ENCODE measurements at places on chromosomes 13 and 19.

GRCh38 chr13:75368167-75368566 lies 113.8 kb downstream of the TBC1D4 start:
- peak; percentile 91 for DNase-seq

DNA sequence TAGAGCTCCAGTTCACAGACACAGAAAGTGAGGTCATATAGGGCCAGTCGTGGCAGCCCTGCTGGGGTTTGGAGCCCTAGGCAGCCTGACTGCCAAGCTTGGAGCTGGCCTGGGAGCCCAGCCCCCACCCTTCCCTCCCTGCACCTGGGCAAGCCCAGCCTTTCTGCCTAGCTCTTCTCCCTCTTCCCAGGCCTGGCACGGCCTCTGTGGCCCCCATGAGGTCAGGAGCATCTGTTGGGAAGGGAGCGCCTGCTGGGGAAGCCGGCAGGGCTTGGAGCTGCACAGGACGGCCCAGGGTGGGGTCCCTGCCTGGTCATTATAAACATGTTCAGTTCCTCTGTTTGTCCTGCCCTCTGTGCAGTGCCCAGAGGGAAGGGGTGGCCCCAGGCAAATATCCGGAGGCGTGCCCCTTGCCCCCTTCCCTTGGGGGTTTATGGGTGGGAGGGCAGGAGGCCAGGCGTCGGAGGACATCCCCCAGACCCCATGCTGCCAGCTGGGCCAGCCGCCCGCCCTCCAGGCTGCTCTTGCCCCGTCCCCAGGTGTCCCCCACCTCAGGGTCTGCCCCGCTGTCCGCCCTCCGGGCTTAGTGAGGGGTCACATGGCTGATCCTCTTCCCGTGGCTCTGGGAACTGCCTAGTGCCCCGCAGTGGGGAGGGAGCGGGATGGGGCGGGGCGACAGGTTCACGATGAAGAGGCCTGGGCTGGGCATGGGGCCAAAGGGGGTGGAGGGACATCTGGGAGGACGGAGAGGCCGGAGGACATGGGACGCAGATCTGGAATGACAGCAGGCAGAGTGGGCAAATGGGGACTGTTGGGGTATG lies 30.0 kb upstream of the NCCRP1 start:
- no peak for DNase-seq

GRCh38 chr19:15457701-15458484 lies 6.5 kb downstream of the RASAL3 start:
- no peak for DNase-seq

DNA sequence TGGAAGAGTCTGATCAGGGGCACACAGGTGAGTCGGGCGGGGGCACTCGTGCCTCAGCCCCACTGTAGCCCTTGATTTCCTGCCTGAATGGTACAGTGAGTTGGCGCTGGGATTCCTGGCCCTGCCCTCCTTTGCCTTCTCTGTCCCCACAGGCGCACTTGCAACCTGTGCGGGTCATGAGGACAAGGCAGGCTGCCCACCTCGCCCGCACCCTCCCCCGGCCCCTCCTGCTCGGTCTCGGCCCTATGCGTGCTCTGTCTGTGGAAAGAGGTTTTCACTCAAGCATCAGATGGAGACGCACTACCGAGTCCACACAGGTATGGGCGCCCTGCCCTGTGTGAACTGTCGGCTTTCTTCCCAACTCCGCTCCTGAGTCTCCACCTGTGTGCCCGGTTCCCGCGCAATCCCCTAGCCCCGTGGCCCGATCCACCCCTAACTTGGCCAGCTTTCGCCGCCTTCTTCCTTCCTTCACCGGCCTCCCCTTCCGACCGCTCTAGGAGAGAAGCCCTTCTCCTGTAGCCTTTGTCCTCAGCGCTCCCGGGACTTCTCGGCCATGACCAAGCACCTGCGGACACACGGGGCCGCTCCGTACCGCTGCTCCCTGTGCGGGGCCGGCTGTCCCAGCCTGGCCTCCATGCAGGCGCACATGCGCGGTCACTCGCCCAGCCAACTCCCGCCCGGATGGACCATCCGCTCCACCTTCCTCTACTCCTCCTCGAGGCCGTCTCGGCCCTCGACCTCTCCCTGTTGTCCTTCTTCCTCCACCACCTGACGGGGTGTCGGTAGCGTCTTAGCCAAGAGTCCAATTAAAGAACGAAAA lies 1.6 kb upstream of the KMT2B start:
- DNase-seq = peak; percentile 41

DNA sequence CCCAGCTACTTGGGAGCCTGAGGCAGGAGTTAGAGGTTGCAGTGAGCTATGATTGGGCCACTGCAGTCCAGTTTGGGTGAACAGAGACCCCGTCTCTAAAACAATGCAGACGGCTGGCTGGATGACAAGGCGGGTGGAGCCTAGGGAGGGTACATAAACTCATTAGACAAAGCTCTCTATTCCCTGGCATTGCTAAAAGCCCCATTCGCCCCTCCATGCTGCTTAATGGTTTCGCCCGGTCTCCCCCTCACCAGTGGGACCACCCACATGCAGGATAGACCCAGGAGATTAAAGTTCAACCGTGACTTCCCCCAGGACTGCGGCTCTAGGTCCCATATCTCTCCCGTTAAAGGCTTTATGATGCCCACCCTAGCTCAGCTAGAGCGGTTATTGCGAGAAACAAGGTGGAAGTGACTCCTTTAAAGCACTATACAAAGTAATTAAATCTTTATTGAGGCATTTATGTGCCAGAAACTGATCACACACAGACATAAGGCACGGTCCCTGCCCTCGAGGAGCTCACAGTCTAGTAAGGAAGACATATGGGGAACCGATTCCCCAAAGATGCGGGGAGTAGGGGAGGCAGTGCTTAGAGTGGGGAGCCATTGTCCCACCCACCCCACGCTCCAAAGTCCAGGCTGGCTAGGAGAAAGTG lies 4.9 kb downstream of the LYPD3 start:
- DNase-seq = no peak

DNA sequence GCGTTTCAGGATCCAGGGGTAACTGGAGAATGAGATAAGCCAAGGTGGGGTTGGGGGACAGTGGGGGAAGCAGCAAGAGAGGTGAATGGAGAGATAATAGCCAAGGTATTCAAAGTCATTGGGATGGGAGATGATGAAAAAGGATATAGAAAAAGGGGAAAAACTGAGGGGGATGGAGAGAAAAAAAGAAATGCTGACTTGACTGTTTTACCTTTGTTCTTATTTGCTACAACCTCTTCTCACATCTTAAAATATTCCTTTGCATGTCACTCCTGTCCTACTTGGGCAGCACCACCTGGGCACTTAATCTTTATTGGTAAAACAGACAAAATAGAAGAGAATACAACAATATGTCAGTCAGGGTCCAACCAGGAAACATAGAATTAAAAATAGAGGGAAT lies 56.0 kb upstream of the FNDC3A start:
- DNase-seq = no peak

- no peak for DNase-seq
Measured at GRCh38 chr13:41500511-41500910, 43.2 kb downstream of the RGCC start.

DNA sequence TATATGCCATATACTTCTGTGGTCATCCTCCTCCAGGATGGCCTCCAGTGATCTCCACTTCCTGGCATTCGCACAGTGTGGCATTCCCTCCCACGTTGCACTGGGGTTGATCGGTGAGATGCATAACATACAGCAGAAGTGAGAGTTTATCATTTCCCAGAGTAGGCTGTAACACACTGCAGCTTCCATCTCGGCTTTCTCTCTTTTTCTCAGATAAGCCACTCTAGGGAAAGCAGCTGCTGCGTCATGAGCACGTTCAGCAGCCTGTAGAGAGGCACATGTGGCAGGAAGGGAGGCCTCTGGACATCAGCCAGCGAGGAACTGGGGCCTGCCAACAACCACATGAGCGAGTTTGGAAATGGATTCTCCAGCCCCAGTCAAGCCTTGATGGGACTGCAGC lies 807.1 kb downstream of the DIAPH3 start:
- peak; percentile 82 for DNase-seq

GRCh38 chr13:111461445-111462149 lies 141.2 kb downstream of the TEX29 start:
- no peak for DNase-seq

DNA sequence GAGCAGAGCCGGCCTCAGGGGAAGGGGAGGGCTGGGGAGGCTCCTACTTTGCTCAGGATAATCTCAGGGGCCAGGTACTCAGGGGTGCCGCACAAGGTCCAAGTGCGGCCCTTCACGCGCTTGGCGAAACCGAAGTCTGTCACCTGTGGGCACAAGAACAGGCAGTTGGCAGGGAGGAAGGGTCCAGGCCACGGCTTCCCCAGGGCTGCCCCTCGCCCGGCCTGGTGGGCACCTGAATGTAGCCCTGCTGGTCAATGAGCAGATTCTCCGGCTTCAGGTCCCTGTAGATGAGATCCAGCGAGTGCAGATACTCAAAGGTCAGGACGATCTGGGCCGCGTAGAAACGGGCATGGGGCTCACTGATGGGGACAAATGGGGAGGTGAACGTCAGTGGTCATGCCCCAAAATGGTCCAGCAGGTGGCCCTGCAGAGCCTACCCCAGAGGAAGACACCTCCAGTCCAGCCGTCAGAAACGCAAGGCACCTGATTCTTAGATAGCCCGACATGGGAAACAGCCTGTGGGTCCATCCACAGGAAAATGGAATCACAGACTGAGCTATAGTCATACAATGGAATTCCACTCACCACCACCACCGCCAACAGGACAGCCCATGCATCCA lies 7.1 kb upstream of the SAMD1 start:
- no peak for DNase-seq

- no peak for DNase-seq
Measured at GRCh38 chr19:14391156-14391821, 10.0 kb downstream of the ADGRE5 start.

DNA sequence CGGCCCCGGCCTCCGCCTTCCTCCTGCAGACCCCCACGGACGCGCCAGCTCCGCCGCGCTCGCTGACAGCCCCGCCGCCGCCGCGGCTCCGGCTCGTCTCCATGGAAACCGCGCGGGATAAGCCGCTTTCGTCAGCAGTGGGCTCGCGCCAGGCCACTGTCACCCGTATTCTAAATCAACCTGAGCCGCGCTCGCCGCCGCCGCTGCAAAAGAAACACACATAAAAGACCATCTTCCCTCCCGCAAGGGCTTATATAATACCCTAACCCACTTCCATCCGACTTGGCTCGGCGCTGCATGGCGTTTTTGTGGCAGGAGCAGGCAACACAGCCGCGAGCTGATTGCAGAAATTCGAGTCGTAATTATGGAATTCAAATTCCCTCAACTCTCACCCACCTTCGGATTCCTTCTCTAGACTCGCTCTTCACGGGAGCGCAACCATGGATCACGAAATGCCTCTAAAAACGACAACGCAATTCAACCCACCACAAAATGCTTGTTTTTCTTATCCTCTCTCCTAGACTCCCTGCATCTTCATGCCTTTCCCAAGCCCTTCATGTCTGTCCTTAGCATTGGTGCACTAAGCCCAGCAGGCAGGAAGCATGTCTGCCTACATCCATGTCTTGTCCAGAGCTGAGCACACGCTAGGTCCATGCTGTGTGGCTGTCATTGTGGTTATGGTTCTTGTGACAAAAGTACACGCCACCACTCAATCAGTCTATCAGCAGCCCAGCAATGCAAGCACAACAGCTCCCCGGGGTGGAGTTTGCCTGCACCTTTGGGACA lies at the start of gene AMER2:
AMER2 (minus strand) TSS at position 772 of the 786 bp plus-strand sequence; CDS start at position 103, 669 bp downstream.
- peak; percentile 8 for DNase-seq

DNA sequence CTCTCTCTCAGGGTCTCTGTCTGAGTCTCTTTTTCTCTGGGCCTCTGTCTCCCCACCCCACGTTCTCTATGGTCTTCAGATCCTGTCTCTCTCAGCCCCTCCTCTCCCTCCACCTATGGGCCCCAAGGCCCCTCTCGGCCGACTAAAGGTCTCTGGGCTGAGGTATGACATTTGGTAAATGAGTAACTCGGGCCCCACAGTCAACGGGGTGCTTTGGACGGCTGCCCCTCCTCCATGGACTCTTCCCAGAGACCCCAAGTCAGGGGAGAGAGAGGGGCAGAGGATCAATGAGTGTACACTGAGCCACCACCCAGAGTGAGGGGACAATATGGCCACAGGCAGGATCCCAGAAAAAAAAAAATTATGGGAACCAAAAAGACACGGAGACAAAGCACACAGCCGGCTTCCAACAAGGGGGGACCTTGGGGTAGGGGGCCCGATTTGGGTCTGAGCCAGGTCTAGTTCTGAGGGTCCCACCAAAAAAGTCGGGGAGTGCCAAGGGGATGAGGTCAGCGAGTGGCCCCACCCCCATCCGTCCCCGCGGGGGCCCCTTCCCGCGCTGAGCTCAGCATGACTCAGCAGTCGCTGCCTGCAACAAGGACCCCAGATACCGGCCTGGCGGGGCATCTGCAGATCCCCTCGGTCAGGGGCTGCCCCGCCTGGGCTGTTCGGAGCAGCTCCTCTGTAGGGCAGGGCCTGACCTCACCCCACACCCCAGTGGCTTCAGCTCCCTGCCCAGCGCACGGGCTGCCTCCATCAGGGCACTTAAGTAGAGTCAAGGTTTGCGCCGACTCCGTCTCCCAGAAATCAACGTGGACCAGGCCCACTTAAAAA lies 1.5 kb upstream of the FTL start:
- peak; percentile 70 for DNase-seq

GRCh38 chr13:27851096-27851850 lies 59.0 kb downstream of the GSX1 start:
- no peak for DNase-seq

DNA sequence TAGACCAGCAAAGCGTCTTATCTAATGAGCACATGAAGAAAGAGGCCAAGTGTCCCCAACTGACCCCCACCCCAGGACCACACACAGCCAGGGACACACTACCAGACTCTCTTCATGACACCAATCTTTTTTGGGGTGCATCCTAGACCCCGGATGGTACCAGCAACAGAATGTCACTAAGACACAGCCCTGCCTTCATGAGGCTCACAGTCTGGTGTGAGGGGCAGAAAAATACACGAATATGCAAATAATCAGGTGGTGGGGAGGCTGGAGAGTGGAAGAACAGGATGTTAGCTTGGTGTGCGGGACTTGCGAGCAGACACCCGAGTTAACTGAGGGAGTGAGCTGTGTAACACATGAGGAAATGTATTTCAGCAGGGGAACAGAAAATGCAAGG lies 17.5 kb downstream of the AKT2 start:
- no peak for DNase-seq

GRCh38 chr13:39776439-39776838 lies 121.0 kb downstream of the COG6 start:
- DNase-seq = peak; percentile 93

DNA sequence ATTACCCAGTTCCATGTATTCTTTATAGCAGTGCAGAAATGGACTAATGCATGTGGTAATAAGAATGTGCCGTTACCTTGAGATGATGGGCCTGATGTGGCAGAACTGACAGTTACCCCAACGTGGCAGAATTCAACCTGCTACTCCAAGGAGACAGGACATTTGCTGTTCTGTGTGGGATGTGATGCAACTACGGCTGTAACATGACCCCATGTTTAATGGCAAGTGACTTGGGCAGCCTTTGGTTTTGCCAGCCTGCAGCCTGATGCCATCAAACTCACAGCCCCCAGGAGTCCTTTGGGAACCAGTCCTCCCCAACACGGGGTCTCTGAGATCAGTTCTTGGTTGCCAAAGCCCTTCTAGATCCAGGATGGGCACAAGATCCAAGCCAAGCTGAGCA lies 107.3 kb downstream of the ZNF557 start:
- no peak for DNase-seq

GRCh38 chr13:92769046-92769445 lies 457.6 kb upstream of the GPC6 start:
- DNase-seq = peak; percentile 18

- peak; percentile 68 for DNase-seq
Measured at GRCh38 chr13:105598529-105598928, 936.9 kb downstream of the EFNB2 start.
